Ureter (tissue), 1 donor: ENCODE measurements at places on chromosomes 7 and 10. TPM values are rescaled to one million over a fixed set of nuclear protein-coding genes. Genes with fewer than 3 reads are reported as not detected.
A peak's percentile ranks its signal among the peaks of the same experiment; 100 is the strongest.

DNA sequence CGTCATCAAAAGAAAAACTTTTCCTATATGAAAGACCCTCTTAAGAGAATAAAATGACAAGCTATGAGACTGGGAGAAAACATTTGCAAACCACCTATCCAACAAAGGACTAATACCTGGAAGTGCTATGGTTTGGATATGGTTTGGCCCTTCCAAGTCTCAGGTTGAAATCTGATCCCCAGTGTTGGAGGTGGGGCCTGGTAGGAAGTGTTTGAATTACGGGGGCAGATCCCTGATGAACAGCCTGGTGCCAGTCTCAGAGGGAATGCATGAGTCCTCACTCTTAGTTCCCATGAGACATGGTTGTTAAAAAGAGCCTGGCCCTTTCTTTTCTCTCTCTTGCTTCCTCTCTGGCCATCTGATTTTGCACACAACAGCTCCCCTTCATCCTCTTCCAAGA lies 6.3 kb downstream of the ALDH18A1 start:
- DNase-seq = no peak

NME8 gene
- 1.5 TPM for total RNA-seq

GRCh38 chr10:102422545-102423129 lies 2.0 kb downstream of the FBXL15 start:
- peak; percentile 86 for DNase-seq

DNA sequence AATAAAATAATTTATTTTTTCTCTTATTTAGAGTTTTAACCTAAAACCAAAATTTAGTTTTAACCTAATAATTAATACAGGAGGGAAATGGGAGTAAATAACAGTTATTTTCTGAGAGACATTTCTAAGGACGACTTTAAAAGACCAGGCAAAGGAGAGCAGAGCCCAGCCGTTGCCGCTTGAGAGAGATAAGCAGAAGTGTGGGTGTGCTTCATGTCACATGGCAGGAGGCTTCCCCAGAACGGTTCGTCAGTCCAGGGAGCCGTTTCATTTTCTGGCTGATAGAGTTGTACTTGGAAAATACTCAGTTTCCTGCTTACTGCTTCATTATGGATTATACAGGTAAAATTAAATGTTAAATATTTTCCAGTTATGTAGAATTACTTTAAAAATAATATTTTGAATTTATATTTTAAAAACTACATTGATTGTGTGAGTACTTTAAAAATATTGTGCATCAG lies 61.4 kb downstream of the ST7 start:
- peak; percentile 52 for DNase-seq

- no peak for DNase-seq
Observed at GRCh38 chr10:17464545-17464944, 10.2 kb upstream of the ST8SIA6 start.

GRCh38 chr10:3784510-3785250 lies at the start of gene KLF6:
Gene KLF6, minus strand, starts transcription at chr10:3785209. Its CDS starts 195 bp downstream, at chr10:3785014.
- peak; percentile 74 for DNase-seq

SP4 gene
- 13.3 TPM for total RNA-seq

AGAP6 gene
- 27.7 TPM for total RNA-seq

ATP6V0A4 gene
- 1.2 TPM for total RNA-seq

DNA sequence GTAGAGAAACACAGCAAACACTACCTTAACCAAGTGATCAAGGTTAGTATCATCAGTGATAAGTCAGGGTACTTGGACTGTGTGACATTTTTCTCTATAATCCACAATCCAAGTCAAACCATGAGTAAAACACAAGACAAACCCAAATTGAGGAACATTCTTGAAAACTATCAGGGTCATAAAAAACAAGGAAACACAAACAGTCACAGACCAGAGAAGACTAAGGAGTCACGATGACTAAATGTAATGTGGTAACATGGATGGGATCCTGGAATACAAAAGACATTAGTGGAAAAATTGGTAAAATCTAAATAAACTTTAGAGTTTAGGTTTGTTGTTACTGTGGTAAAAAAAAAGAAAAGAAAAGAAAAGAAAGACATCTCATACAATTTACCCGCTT lies 103.8 kb downstream of the ARMH3 start:
- DNase-seq = no peak

MYO3A gene
- total RNA-seq = 0.70 TPM

DNA sequence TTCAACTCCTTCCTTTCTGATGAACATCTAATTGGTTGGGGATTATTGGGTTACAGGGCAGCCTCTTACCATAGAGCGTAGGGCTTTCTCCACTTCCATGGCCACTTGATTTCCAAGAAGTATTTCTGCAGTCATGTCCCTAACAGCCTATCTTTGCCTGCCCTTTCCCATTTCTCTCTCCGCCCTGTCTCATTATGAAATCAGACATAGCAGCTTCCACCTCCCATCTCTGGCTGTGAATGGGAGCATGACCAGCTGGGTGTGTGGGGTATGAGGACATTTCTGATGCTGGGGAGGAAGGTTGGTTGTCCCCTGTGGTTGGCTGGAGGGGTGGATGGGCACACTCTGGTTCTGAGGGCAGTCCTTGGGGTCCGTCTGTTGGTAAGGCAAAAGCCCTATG lies 41.2 kb downstream of the ADCYAP1R1 start:
- no peak for DNase-seq

GRCh38 chr7:152073352-152073751 lies 47.9 kb downstream of the GALNT11 start:
- DNase-seq = no peak

GRCh38 chr7:3548815-3549214 lies 247.8 kb downstream of the SDK1 start:
- DNase-seq = no peak

RBM28 gene
- 48.8 TPM for total RNA-seq

DNA sequence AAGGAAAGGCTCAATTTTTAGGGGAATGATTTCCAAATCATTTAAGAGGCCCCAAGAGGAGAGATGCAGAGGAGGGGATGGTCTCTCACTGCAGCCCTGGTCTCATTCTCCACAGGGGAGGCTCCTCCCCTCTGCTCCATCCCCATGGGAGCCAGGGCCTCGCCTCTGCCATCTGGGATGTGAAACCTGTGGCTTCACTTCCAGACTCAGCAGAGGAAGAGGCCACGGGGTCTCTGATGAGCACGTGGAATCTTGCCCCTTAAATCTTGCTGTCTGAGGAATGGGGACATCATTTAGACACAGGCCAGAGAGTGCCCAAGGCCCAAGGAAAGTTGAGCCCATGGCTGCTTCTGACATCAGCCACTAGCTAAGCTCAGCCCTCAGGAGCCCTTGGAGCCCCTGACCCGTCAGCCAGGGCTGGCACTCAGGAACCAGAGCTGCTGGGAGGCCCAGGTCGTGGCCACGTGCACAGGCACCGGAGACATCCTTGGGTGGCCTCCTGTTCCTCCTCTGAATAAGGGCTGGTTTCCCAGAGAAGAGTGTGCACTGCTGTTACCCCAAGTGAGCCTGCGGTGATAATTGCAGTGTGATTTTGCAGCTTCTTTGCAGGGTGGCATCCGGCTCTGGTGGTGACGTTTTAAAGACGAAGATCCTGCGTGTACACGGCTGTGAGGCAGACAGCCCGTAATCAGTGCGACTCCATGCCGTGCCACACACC lies 50.5 kb downstream of the VIPR2 start:
- DNase-seq = peak; percentile 39

GRCh38 chr10:111545861-111546605 lies 469.2 kb downstream of the ADRA2A start:
- no peak for DNase-seq

UPK3BL2 gene
- total RNA-seq = 132 TPM

HOXA1 gene
- 18.8 TPM for total RNA-seq

DNA sequence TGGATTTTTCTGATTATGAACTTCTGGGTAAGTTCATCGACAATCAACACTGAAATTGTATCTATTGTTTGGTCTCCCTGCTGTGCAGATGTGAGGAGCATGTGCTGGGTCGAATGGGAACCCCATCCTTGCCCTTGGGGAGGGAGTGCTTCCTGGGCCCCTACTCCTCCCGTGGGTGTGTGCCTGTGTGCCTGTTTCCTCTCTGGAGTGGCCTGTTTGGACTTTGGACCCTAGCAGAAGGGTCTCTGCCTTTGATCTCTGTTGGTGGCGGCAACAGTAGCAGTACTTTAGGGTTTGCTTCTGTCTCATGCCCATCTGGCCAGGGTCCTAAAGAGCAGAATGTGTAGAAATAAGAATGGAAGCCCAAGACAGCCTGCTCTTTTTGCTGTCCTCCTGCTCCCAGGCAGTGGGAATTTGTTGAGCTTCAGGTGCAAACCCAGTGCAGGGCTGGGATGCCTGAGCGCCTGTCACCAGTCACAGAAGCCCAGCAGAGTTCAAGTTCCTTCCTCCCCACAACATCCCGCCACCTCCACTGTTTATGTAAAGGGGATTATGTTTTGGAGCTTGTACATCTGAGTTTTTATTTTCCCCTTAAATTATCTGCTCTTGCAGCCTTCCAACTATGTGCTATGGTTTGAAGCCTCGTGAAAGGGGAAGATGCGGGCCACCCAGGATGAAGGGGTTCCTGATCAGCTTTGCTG lies 1.5 kb upstream of the TACR2 start:
- DNase-seq = no peak

GRCh38 chr7:140176122-140176701 lies 571 bp downstream of the KDM7A start:
- no peak for DNase-seq

- no peak for DNase-seq
Observed at GRCh38 chr10:8312781-8313180, 258.3 kb downstream of the GATA3 start.

UFSP1 gene
- total RNA-seq = 4.6 TPM

TSPAN13 gene
- 50.2 TPM for total RNA-seq

DNA sequence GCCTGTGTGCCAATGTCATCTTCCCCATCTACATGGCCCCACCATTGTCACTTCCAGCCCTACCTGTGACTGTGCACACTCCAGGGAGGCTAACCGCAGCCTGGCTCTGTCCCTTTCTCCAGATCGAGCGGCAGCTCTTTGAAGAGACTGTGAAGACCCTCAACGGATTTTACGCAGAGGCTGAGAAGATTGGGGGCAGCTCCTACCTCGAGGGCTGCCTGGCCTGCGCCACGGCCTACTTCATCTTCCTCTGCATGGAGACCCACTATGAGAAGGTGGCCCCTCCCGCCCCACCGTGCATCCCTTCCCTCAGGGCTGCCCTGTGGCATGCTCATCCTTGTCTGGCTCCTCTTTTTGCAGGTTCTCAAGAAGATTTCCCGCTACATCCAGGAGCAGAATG lies 14.2 kb downstream of the GOLGA7B start:
- no peak for DNase-seq

GRCh38 chr7:22231141-22231540 lies 125.8 kb downstream of the RAPGEF5 start:
- no peak for DNase-seq

- no peak for DNase-seq
Observed at GRCh38 chr10:27464993-27465392, 39.1 kb upstream of the RAB18 start.

GRCh38 chr10:131706952-131707351 lies 193.9 kb upstream of the PPP2R2D start:
- DNase-seq = peak; percentile 17

ITPRID1 gene
- not detected for total RNA-seq

SPDYE5 gene
- 0.39 TPM for total RNA-seq

TCTN3 gene
- 53.8 TPM for total RNA-seq

- DNase-seq = no peak
Observed at GRCh38 chr7:77484785-77485184, 52.3 kb upstream of the PTPN12 start.

- DNase-seq = no peak
Observed at GRCh38 chr10:28012990-28013515, 14.2 kb upstream of the ODAD2 start.

GRCh38 chr10:100175875-100176274 lies 10.0 kb downstream of the ERLIN1 start:
- DNase-seq = no peak

KIN gene
- 11.5 TPM for total RNA-seq

HECW1 gene
- total RNA-seq = 1.3 TPM

COL17A1 gene
- total RNA-seq = 18.5 TPM

FAM241B gene
- 5.6 TPM for total RNA-seq

DNA sequence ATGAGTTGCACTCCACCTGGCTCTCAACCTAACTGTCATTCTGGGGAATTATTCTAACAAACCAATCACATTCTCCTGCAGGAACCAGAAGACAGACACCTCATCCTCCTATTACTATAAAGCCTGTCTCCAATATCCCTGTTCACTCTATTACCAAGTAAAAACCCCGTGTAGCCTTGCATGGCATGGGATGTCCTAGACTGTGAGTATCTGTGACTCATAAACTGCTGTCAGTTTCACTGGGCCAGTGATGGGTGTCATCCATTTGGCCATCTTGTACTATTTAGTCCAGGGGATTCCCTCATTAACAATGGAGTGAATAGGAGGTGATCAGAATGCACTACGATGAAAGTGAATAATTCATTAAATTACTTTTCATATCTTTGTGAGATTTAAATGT lies 608.7 kb downstream of the DNAJB9 start:
- DNase-seq = no peak

- DNase-seq = no peak
Observed at GRCh38 chr10:78203915-78204818, 170.5 kb downstream of the RPS24 start.

DNA sequence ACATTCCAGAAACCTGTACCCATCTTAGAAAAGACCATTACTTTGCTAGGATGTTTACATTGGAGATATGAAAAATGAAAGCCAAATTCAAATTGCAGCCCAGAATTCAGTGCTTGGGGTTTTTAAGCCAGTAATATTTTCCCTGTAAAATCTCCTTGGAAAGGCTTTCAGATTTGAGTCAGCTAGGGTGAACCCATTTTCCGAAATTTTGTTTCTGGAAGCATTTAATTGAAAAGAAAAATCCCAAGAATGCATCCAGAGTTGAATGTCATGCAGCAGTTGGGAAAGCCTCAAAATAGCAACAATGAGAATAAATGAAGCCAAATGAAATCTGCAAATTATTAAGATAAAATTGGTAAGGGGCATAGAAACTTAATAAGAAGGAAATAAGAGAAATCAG lies 106.4 kb downstream of the BMPER start:
- no peak for DNase-seq

DNA sequence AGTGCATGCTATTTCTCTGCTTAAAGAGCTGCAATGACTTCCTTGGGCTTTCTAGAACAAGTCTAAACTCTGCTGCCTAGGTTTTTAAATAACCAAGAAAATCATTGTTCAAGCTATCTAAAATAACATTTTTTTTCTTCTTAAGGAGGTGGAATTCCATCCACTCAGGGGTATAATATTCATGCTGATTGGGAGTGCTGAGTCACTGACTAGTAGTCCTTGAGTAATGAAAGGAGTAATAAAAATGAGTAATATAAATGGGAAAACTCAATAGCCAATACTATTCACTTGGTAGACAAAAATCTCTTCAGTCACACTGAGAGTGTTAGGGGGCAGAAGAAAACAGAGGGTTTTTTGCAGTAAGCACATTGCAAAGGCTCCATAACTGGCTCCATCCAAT lies 72.0 kb downstream of the GFRA1 start:
- DNase-seq = no peak

- DNase-seq = no peak
Observed at GRCh38 chr10:130169136-130169859, 33.1 kb downstream of the GLRX3 start.

- no peak for DNase-seq
Observed at GRCh38 chr10:52940921-52941320, 168.3 kb upstream of the MBL2 start.

GRCh38 chr7:74025146-74025545 lies 2.8 kb upstream of the ELN start:
- no peak for DNase-seq

GPR26 gene
- total RNA-seq = not detected
